Right atrium auricular region (tissue), 2 donors: ENCODE measurements at places on chromosomes 5 and 9. TPM values are rescaled to one million over a fixed set of nuclear protein-coding genes. Genes with fewer than 3 reads are reported as not detected.
A peak's percentile ranks its signal among the peaks of the same experiment; 100 is the strongest.

KCNV2 gene
- not detected for total RNA-seq

DNA sequence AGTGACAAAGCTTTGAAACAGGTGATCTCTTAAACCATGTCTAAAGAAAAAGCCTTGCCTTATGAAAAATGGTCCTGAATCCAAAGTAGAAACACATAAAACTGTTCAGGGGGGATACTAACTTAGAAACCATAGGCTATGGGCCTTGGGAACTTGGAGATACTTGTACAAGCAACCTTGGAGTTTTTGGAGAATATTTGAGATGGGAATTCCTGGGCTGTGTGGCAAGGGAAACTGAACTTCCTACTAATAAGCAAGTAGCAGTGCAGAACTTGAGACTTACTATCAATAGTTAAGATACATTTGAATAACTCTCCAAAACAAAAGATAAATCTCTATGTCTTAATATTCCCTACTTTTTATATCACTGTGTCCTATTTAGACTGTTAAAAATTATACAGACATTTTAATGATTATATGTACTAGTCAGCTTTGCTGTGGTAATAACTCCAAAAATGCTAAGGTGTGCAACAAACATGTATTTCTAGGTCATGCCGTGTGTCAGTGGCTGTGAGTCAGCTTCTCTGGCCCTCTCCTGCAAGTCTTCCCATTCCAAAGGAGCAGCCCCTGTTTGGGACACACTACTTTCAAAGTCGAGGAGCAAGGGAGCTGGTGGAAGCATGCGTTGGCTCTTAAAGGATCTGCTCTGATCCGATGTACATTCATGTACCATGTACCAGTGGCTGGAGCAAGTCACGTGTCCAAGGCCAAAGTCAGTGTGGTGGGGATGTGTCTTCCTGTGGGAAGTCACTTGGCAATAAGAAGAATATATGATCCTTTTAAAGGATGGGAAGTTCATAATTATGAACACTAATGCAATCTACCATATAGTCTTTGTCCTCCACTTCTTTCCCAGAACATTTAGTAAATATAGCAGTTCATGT, 39.6 kb downstream of the SNX30 start:
- no peak overlapping the region for H3K27ac ChIP-seq
- no peak for DNase-seq
- H3K4me3 ChIP-seq, result no peak overlapping the region
- no peaks in the 10 kb centered on the region for H3K27me3 ChIP-seq
- no peaks in the 10 kb centered on the region for H3K4me1 ChIP-seq

- H3K27ac ChIP-seq, result peak overlapping the region; percentile 84
- peaks cover 8% of the 10 kb centered on the region for H3K4me1 ChIP-seq
- H3K36me3 ChIP-seq, result no peaks in the 10 kb centered on the region
- H3K4me3 ChIP-seq, result no peak overlapping the region
- DNase-seq, result no peak
- no peaks in the 10 kb centered on the region for H3K27me3 ChIP-seq
These were observed 825.5 kb downstream of the TLR4 start for GRCh38 chr9:118529624-118530214.

- no peak overlapping the region for H3K4me3 ChIP-seq
- no peaks in the 10 kb centered on the region for H3K4me1 ChIP-seq
- no peaks in the 10 kb centered on the region for H3K36me3 ChIP-seq
- no peak for DNase-seq
- H3K27ac ChIP-seq, result no peak overlapping the region
- no peaks in the 10 kb centered on the region for H3K27me3 ChIP-seq
These were observed 97.3 kb downstream of the CFAP90 start for GRCh38 chr5:7753596-7753995.

GRCh38 chr5:1175015-1175414, 26.4 kb upstream of the SLC6A19 start:
- H3K27ac ChIP-seq, result no peak overlapping the region
- H3K36me3 ChIP-seq, result no peaks in the 10 kb centered on the region
- H3K4me3 ChIP-seq, result no peak overlapping the region
- DNase-seq, result no peak
- no peaks in the 10 kb centered on the region for H3K4me1 ChIP-seq

- no peaks in the 10 kb centered on the region for H3K4me1 ChIP-seq
- no peak overlapping the region for H3K27ac ChIP-seq
- no peak for DNase-seq
These were observed 1146.3 kb downstream of the MAT2B start for GRCh38 chr5:164651546-164652275.

DNA sequence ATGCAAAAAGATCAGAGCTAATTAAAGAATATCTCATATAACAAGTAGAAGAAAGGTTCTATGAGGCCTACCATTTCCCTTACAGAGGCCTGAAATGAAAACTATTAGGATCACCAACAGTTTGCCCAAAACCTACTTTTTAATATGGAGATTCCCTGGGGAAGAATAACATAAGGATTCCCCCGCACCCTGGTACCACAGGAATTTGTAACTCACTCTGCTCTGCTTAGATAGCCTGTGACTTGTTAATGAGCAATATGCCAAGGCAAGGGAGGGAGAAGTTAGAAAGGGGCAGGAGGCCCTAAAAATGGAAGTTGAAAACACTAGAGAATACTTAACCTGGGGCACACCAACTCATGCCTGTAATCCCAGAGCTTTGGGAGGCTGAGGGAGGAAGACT, 107.0 kb downstream of the CDH6 start:
- H3K4me1 ChIP-seq, result no peaks in the 10 kb centered on the region
- no peaks in the 10 kb centered on the region for H3K36me3 ChIP-seq
- H3K27me3 ChIP-seq, result no peaks in the 10 kb centered on the region
- no peak for DNase-seq

- no peaks in the 10 kb centered on the region for H3K4me1 ChIP-seq
- H3K27ac ChIP-seq, result peak overlapping the region; percentile 53
- no peaks in the 10 kb centered on the region for H3K36me3 ChIP-seq
- no peaks in the 10 kb centered on the region for H3K27me3 ChIP-seq
- H3K4me3 ChIP-seq, result peak overlapping the region; percentile 58
These were observed 654 bp downstream of the ADAMTS2 start for GRCh38 chr5:179344431-179345182.
